Activated CD8-positive, alpha-beta T cell treated with anti-CD3 and anti-CD28 coated beads, Interleukin-2, amount 10 ng/mL, durations not matched to agents 7 days and 5 days (primary cell): ENCODE measurements at places on chromosomes 6 and 20. TPM values are rescaled to one million over a fixed set of nuclear protein-coding genes. Genes with fewer than 3 reads are reported as not detected.

GRCh38 chr6:151498327-151498726, 4.5 kb downstream of the CCDC170 start:
- no peak for DNase-seq
- H3K27me3 ChIP-seq = peaks cover 42% of the 10 kb centered on the region
- no peak overlapping the region for H3K27ac ChIP-seq
- no peak overlapping the region for H3K4me3 ChIP-seq
- H3K36me3 ChIP-seq = no peaks in the 10 kb centered on the region
- peaks cover 13% of the 10 kb centered on the region for H3K4me1 ChIP-seq

DNA sequence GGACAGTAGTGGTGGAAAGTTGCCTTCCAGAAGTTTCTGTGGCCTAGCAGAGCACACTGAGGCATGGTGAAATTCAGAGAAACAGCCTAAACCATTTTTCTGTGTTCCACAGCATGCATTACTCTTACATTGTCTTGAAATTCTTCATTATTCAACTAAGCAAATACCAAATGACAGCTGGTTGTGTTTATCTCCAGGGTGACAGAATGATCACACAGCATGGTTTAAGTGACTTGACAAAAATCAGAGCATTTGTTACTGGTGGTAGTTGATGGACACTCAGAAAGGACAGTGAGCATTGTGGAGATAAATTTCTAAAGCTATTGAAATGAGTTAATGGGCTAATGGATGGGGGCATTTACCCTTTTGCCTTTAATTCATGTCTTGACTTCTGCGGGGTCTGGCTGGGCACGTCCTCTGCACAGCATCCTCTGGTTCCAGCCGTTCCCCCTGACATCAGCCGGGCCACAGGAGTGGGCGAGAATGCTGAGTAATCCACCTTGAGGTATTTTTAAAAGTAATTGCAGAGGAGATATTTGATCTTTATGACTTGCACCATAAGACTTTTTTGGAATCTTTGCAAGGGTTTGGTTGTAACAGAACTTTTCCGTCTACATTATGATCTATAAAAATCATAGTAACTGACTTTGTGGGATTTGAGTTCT, 78.9 kb upstream of the SCP2D1 start:
- H3K36me3 ChIP-seq = peaks cover 2% of the 10 kb centered on the region
- H3K4me1 ChIP-seq = peaks cover 2% of the 10 kb centered on the region
- H3K4me3 ChIP-seq = no peak overlapping the region
- H3K27ac ChIP-seq = no peak overlapping the region
- DNase-seq = no peak

DNA sequence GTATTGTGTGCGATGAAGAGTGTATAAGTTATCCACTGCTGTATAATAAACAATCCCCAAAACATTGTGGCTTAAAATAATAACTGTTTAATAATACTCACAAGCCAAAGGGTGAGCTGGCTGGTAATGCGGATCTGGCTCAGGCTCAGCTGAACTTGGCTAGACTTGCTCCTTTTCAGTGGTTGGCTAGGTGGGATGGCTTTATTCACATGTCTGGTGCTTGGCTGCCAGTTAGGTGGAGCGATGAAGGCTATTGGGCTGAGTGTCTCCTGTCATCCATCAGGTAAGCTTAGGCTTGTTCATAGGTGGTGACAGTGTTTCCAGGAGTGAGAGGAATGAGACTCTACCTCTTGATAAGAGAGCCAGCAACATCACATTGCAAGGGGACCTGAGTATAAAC, 135.0 kb upstream of the ASCC3 start:
- H3K27ac ChIP-seq = no peak overlapping the region
- H3K27me3 ChIP-seq = peaks cover 2% of the 10 kb centered on the region
- DNase-seq = no peak

DNA sequence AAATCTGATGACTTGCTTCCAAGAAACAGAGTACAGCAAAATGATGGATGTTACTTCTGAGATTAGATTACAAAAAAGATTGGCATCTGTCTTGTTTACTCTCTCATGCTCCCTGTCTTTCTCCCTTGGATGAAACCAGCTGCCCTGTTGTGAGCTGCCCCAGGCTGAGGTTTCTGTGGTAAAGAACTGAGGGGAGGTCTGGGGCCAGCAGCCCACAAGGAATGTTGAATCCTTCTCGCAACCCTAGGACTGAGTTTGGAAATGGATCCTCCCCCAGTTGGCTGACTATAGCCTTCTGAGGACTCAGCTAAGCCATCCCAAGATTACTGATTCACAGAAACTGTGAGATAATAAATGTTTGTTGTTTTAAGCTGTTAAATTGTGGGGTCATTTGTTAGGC, 5.6 kb upstream of the HECA start:
- DNase-seq = no peak
- peaks cover 17% of the 10 kb centered on the region for H3K36me3 ChIP-seq
- H3K4me1 ChIP-seq = peaks cover 68% of the 10 kb centered on the region

DNA sequence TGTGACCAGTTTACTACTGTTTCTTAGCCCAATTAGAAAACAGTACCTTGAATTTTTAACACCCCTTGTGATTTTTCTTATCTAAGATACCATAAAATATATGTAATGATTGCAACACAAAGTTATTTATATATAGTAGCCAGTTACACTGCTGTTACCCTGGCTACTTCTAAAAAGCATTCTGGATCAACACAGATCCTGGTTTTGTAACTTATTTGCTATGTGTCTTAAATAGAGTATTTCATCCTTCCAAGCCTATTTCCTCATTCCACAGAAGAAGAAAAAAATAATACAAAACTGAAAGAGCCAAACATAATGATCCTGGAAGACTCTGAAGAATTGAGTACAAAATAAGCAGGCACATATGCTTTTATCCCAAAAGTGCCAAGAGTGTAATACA, 19.0 kb upstream of the GSTA4 start:
- H3K27me3 ChIP-seq = no peaks in the 10 kb centered on the region
- H3K4me3 ChIP-seq = no peak overlapping the region
- H3K27ac ChIP-seq = no peak overlapping the region
- H3K36me3 ChIP-seq = peaks cover 16% of the 10 kb centered on the region
- DNase-seq = no peak
- no peaks in the 10 kb centered on the region for H3K4me1 ChIP-seq

DNA sequence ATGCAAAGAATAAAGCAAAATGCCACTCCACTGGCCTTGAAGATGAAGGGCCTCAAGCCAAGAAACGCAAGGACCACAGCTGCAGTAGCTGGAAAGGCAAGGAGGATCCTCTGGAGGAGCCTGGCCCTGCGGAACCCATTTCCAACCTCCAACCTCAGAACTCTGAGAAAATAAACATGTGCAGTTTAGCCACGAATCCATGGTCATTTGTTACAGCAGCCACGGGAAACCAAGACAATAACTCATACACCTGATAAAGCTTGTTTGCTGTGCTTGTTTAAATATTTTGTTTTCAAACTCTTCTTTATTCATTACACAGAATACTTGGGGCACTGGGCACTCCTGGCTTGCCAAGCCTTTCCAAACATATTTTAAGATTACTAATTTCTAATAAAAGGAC, 10.4 kb downstream of the SERPINB6 start:
- H3K4me1 ChIP-seq = peaks cover 10% of the 10 kb centered on the region
- H3K27me3 ChIP-seq = no peaks in the 10 kb centered on the region
- no peak for DNase-seq
- H3K36me3 ChIP-seq = peaks cover 10% of the 10 kb centered on the region
- no peak overlapping the region for H3K27ac ChIP-seq
- no peak overlapping the region for H3K4me3 ChIP-seq

GRCh38 chr6:146885708-146886457, 287.1 kb downstream of the ADGB start:
- DNase-seq = no peak
- no peaks in the 10 kb centered on the region for H3K4me1 ChIP-seq
- peaks cover 3% of the 10 kb centered on the region for H3K27me3 ChIP-seq

GRCh38 chr6:52820198-52820597, 16.6 kb upstream of the GSTA1 start:
- H3K4me3 ChIP-seq = no peak overlapping the region
- no peaks in the 10 kb centered on the region for H3K27me3 ChIP-seq
- H3K27ac ChIP-seq = no peak overlapping the region
- no peaks in the 10 kb centered on the region for H3K36me3 ChIP-seq
- DNase-seq = no peak

DNA sequence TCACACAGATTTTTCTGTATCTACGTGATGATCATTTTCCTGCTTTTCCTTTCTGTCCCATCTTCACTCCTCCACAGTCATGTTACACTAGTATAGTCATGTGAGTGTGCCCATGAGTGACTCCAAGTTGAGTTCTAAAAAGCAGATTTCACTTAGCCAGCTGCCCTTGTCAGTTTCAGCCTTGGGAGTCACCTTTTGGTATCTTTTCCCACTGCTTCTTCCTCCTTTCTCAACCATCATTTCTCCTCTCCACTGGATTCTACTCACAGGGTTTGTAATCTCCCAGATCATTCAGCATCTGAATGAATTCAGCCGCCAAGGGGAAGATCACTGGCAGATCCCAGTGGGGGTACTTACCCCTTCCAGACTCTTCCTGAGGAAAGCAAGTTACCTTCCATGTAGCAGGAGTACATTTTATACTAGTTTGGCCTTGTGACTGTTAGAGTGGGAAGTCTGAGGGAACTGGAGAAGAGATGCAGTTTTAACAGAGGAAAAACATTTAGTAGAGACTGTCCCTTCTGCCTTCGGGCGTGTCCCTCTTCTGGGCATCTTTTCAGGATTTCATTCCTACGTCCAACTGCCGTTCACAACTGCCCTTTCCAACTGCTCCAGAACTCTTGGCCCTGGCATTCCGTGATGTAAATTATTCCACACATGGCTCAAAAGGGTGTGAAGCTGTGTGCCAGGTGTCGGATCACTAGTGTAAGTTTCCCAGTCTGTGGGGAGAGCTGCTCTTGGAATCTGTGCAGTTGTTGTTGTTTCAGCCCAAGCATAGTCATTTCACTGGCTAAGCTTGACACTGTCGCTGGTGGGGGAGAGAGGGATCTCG, 38.9 kb downstream of the BICRAL start:
- H3K27me3 ChIP-seq = no peaks in the 10 kb centered on the region
- no peak overlapping the region for H3K4me3 ChIP-seq
- no peak overlapping the region for H3K27ac ChIP-seq
- H3K36me3 ChIP-seq = peaks cover 5% of the 10 kb centered on the region
- peaks cover 7% of the 10 kb centered on the region for H3K4me1 ChIP-seq

DNA sequence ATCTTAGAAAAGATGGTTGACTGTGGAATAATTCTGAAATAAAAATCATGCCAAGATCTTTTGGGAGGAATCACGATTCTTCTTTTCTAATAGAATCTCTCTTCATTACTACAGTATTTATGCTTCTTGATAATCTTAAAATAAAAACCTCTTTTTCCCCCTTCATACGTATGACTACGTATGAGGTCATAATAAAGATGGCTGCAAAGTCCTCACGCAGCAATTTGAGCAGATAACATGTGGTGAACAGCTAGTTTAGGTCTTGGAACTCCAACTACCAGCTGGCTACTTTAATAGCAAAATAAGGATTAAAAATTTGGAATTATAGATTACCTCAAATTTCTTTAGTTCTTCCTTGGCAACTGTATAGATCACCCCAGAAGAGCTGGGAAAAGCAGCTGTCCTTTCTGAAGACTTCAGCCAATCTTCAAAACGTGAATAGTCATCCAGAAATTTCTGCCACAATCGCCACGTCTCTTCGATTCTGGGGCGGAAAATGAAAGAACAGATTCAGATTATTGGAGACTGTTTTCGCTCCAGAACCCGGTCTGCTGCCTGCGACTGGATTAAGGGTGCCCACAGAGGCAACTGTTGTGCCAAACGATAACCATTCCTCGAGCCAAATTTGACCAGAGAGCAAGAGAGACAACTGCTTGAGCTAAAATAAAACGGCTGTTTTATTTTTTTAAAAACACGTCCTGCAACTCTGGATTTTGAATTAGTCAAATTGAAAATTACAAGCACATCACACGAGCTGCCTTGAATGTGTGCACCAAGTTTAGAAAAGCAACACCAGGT, 347.3 kb downstream of the ESR1 start:
- peaks cover 51% of the 10 kb centered on the region for H3K36me3 ChIP-seq
- H3K27ac ChIP-seq = no peak overlapping the region
- no peak for DNase-seq
- no peak overlapping the region for H3K4me3 ChIP-seq
- no peaks in the 10 kb centered on the region for H3K27me3 ChIP-seq

The WFDC13 gene
- not detected for total RNA-seq

The NKAIN2 gene
- total RNA-seq = not detected

The FAXC gene
- total RNA-seq = not detected

The LAMA4 gene
- total RNA-seq = not detected
